ENCODE measurements at places on chromosomes 16 and 17.

DNA sequence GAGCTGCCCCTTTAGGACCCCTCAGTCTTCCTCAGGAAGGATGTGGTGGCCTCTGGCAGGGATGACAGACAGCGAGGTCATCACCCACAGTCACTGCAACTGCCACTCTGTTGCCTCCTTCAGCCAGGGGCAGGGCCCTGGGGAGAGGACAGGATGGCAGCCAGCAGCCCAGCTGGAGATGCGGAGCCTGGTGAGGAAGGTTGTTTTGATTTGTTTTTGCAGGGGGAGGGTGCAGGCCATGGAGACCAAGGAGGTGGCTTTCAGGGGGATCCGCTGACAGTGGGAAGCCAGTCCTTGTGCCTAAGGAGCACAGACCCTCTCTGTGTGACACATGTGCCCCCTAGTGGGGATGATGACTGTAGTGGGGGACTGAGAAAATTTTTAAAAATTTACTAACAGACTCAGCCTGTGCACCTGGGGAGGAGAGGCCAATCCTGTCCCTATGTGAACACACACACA lies 7.4 kb downstream of the PRCD start:
- DNase-seq, result peak; percentile 63

DNA sequence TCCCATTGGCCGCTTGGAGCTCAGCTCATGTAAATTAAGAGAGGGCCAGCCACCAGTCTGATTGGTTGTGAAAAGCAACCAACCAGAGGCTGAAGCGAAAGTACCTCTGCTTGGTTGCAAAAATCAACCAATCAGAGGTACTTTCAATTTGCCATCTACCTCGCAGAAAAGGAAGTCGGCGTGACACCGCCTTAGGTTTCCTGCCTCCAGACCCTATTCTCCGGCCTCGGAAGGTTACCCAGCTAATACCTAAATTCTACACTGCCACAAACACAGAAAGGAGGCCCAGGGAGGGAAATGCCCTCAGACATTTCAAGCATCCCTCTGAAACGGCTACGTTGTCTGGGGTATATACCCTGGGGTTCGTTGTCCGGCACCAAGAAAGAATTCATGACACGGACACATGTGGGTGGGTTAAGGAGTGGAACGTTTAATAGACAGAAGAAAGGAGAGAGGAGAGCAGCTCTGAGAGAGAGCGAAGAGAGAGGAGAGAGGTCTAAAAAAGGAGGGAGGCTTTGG lies 481.3 kb downstream of the TMEM114 start:
- no peak for DNase-seq

DNA sequence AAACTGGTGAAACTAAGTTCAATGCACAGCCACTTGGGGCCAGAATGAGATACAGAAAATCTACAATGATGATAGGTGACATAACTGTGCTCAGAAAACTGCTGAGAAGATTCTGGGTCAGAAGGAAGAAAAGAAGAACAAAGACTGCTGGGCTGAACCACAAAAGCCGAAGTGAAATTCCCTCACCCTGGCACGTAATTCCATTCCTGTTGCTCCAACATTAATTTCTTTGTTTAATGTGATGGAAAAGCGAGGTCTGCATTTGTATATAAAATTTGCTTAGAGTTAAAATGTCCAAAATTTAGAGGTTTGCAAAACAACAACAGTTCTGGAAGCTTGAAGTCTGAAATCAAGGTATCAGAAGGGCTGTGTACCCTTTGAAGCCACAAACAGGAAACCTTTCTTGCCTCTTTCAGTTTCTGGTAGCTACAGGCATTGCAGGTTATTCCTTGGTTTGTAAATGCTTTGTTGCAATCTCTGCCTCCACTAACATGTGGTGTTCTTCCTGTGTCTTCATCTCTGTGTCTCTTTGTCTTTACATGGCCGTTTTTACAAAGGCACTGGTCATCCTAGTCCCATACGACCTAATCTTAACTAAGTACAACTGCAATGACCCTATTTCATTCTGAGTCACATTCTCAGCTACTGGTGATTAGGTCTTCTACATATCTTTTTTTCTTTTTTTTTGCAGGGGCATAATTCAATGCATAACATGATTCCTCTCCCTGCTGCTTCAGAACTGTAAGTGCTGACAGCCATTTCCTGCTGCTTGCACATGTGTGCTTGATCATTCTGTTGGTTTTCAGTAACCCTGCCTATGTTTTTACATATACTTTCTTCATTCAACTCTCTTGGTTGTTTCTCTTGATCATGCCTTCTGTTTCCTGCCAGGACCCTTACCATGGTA lies 603.0 kb upstream of the CDH8 start:
- DNase-seq, result no peak

DNA sequence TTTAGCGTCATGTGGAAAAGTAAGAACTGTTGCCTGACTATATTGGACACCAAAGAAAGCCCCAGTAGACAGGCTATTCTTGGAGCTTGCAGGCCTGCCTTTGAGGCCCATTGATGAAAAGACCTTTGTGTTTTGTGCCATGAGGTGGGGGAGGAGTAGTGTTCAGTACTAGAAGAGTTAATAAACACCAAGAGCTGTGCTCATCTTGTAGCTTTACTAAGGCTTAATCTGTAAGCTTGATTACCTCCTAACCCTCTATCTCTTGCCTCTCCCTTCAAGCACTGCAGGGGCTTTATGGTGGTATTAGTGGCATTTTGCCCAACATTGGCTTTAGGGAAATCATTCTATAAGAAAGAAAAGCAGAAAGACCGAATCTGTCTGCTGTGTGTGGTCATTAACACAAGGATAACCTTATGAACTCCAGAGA lies 220.2 kb upstream of the TBX2 start:
- no peak for DNase-seq

DNA sequence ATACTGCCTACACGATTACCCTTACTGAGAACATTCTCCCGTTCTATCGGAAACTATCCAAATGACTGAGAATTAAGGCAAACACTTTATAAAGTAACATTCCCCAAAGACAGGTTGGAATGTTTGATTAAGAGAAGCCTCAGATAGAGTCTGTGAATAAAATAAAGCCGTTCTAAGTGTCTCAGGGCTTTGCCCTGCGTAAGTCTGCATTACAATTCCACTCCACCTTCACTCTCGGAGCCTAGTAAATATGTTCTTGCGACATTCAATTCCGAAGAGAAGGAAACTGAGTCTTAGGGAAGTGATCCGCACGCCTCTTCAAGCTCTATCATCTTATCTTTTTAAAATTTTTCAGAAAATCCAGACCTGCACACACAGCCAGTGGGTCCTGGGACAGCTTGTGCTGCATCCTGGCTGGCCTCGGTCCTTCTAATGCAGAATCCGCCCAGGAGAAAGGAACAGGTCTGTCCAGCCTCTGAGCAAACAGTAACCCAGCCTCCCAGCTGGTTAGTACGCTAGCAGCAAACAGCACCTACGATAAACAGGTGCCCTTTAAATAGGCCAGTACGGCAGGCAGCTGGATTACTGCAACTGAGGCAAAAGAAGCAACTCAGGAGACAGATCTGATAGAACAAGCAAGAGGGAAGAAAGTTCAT lies 254.1 kb upstream of the IRX3 start:
- DNase-seq, result no peak

DNA sequence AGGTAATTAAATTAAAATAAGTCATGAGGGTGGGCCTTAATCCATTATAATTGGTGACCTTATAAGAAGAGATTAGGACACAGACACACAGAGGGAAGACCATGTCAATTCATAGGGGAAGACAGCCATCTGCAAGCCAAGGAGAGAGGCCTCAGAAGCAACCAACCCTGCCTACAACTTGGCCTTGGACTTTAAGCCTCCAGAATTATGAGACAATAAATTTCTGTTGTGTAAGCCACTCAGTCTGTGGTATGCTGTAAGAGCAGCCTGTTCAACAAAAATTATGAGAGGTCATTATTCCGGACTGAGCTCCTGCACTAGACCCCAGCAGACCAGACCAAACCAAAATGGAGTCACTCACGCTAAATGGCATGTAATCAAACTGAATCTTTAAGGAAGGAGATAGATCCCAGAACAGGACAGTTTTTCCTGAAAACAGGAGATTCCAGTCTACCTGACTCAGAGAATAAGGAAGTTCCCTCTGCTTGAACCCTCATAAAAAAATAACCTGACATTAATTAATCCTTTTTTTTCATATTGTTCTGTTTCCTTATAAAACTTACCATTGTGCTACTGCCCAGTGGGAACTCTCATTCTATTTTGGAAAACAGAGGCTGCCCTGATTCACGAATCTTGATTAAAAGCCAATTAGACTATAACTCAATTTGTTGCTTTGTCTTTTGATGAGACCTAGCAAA lies 74.3 kb downstream of the DNAH3 start:
- DNase-seq, result no peak

DNA sequence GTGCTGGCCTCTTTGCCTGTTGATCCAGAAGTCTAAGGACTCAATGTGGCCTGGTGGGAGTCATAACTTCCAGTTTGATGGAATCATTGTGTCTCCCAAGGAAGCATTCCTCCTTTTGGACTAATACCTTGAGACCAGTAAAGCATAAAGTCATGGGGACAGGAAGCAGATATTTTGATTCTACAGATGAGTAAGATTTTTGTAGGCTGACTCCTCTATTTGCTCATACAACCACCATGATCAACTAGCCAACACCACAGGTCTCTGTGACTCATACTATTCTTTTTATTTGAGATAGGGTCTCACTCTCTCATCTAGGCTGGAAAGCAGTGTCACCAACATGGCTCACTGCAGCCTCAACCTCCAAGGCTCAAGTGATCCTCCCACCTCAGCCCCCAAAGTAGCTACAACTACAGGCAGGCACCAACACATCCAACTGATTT lies 6.2 kb downstream of the MT2A start:
- DNase-seq, result no peak

GRCh38 chr17:19539040-19539399 lies 5.4 kb downstream of the SLC47A1 start:
- no peak for DNase-seq

DNA sequence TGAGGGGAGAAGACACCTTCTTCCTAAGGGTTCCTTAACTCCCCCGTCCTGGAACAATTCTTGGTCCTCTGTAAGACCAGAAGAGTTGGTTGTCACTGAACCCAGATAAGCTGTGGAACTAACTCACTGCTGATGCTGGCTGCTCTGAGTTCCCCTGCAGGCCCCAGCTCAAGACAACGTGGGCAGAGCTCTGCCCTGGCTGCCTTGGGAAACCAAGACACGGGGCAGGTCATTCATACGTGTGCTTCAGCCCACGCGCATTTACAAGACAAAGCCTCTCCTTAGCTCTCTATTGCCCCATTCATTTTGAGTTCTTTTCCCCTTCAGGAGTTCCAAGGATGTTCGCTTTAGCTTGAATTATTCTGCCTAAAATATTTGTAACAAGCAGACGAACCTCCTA lies 3.4 kb upstream of the NAT9 start:
- no peak for DNase-seq

- no peak for DNase-seq
Measured at GRCh38 chr16:28880589-28880915, 2.3 kb downstream of the ATP2A1 start.

- no peak for DNase-seq
Measured at GRCh38 chr17:50917418-50917743, 51.2 kb upstream of the TOB1 start.

DNA sequence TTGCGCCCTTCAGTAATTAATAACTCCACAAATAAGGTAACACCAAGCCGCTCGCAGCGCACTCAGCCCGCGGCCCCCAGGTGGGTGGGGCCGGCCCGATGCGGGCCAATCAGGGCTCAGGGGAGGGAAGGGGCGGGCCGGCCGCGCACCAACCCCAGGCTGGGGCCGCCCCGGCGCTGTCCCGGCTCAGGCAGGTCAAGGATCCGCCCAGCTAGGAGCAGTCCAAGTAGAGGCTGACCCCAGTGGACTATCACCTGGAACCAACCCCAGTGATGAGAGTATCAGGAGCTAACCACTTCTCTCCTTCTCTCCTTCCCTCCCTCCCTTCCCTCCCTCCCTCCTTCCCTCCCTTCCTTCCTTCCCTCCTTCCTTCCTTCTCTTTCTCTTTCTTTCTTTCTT lies 110.8 kb downstream of the C16orf78 start:
- peak; percentile 27 for DNase-seq

- no peak for DNase-seq
Measured at GRCh38 chr17:73323409-73324159, 11.8 kb upstream of the CDC42EP4 start.

DNA sequence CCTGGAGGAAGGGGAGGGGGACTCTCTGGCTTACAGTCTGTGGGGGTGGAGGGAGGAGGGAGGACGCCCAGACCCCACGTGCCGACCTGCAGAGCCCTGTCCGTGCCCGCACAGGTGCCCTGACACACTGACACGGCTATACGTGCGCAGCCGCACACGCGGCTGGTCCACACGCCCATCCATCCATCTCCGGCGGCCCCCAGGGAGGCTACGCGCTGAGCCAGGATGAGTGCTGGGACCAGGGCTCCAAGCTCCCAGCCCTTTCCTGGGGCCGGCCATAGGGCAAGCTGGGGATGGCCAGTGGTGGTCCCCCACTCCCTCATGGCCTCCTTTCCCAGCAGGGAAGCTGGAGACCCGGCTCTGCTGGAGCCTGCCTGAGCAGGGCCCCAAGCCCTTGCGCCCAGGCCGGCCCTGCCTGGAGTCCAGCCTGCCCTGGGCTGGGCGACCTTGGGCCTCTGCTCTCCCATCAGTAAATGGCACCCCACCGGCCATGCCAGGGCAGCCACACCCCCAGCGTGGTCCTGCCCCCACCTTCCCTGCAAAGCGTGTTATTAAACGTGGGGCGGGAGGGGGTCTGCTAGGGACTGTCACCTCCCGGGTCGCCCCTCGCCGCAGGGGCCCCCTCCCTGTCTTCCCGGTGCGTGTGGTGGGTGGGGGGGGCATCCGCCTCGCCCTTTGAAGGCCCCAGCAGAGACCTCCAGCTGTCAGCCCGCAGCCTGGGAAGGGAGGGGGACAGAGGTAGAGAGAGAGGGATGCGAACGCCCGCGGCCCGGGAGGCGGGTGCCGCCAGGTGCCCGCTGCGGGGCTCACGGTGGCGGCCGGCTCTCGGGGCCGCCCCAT lies 863 bp downstream of the CASKIN1 start:
- DNase-seq, result no peak

- peak; percentile 96 for DNase-seq
Measured at GRCh38 chr17:8119581-8120519, 1.5 kb upstream of the ALOXE3 start.

GRCh38 chr17:29089601-29090044 lies 46.7 kb downstream of the PIPOX start:
- no peak for DNase-seq

DNA sequence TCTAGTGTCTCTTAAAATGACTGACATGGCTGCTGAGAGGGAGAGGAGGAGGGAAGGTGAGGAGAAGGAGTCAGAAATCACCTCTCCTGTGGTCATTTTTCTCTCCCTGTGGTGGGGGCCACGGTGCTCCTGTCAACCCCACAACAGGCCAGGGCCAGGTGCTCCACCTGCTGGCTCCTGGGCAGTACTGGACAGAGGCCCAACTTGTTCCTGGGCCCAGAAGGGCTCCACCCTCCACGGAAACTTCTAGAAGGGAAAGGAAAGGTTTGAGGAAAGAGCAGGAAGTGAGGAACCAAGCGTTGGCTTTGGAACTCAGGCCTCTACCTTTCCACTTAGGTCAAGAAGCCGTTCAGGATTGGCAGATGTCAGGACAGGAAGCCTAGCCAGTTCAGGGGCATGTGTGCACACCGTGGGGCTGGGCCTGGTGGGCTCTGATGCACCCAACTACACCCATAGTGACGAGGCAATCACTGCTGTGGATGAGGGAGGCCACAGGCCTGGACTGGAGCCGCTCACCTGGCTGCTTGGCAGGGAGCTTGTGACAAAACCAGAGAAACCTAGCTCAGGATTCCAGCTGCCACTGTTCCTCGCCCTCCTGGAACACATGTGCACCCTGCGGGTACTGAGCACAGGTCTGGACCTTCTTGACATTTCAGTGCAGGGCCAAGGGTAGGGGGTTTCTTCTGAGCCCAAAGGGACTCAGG lies 36.1 kb downstream of the WNT3 start:
- no peak for DNase-seq
